ENCODE measurements at places on chromosomes 1 and 21.

DNA sequence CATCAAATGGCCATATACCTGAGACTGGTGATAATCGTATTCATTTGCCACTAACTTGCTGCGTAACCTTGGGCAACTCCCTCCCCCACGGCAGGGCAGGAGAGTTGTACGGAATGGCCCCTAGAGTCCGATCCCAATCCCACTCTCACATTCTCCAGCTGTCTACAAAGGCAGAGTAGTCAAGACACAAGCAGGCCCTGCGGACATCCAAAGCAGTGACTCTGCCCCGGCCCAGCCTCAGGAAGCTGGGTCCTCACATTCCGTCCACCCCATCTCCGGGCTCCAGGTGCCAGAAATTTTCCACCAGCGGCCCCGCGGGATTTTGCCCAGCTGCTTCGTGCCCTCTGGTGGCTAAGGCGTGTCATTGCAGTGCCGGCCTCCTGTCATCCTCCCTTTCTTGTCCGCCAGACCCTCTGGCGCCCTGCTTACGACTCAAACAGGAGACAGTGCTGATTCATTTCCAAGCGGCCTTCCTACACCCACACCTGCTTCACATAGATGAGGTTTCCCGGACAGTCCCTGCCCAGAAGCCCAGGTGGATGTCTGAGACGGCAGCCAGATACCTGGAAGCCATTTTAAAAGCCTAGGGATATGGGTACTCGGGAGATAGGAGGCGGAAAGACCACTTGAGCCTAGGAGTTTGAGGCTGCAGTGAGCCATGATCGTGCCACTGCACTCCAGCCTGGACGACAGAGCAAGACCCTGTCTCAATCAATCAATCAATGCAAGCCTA lies 2.9 kb upstream of the S100A2 start:
- DNase-seq: peak; percentile 41

- no peak for DNase-seq
These were observed 57.1 kb downstream of the ZC3H11B start for GRCh38 chr1:219555806-219556205.

- no peak for DNase-seq
These were observed 43.0 kb upstream of the ITPKB start for GRCh38 chr1:226781937-226782609.

DNA sequence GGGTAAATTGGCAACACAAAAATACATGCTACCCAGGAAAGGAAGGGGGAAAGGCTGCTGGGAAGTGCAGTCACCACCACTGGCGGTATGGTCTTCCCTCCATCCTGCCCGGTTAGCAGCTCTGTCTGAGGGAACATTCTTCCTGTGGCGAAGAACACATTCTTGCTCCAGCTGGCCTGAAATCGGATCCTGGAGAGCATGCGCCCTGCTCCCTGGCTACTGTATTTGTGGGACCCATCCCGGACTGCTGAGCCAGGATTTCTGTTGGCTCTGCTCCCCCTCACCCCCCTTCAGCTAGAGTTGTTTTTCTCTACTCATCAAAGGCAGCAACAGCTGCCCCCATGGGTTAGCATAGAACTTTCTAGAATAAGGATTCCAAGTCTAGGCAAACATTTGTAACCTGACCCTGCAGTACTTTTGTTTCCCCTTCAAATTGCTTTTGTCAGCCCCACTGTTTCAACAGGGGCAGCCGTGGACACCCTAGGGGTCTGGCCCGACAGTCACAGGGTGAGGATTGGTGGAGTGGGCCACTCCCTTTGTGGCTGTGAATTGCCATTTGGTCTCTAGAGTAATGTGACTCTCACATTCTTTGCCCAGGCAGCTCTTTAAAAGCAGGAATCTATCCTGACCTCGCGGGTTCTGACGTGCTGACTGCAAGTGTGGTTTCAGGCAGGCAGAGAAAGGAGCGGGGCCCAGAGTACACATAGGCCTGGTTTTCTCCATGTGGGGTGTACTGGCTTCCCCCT lies 157.7 kb downstream of the TOMM20 start:
- DNase-seq: no peak

DNA sequence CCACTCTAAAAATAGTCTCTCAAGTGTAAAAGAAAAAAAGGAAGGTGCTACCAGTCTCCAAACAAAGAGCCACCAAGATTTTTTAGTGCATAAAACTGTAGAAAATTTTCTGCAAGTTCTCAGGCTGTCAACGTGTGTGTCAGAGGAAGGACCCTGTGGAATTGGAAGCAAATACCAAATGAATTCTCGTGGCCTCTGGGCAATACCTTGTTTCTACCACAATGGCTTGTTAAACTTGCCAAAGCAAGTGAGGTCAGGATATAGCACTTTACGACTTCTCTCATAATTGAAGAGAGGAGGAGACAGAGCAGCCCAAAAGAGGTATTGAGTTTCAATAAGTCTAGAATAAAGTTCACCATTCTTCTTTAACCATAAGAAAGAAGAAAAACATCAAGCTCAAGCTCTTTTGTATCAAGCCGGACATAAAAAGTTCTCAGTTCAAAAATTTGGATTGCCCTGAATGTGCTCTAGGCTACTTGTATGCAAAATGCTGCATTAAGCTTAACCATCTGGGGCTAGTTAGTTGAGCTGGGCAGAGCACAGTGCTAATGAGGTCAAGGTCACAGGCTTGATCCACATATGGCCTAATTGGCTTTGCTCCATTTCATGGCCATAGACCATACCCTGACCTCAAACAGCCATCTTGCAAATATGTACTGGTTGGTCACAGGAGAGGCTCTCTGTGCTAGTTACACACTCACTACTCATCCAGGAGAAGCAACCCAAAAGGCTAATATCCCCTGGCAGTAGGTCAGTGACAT lies 60.5 kb downstream of the TBX15 start:
- no peak for DNase-seq

DNA sequence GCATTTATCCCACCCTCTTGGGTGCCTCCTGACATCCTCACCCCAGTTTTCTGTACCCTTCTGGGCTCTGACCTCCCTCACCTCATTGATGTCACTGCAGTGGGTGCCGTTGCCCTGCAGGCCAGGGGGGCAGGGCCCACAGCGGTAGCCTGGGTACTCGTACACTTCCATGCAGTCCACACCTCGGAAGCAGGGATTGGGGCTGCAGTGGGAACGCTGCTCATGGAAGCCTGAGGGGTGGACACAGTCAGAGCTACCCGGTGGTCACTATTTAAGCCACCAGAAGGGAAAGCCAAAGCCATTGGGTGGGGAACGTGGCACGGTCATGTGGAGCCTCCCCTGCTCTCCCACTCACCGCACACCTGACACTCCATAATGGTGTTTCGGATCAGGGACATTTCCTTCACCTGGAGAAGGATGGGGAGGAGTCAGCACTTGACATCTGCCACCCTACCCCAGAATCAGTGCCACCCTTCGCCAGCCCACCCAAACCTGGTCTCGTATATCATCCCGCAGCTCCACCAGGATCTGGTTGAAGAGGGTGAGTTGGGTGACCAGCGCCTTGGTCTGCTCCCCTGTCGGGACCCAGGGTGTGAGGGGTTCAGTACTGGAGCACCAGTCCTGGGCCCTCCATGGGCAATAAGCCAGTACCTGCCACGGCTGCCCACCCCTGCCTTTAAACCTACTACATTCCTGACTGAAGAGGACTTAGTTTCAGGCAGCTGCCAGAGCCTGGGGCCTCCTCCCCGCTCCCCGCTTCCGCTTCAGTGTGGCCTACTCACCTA lies 4.8 kb downstream of the THBS3 start:
- no peak for DNase-seq

GRCh38 chr1:181133969-181134418 lies 45.5 kb downstream of the IER5 start:
- DNase-seq: no peak

- DNase-seq: no peak
These were observed 142.5 kb upstream of the HMGB4 start for GRCh38 chr1:33721301-33721815.

DNA sequence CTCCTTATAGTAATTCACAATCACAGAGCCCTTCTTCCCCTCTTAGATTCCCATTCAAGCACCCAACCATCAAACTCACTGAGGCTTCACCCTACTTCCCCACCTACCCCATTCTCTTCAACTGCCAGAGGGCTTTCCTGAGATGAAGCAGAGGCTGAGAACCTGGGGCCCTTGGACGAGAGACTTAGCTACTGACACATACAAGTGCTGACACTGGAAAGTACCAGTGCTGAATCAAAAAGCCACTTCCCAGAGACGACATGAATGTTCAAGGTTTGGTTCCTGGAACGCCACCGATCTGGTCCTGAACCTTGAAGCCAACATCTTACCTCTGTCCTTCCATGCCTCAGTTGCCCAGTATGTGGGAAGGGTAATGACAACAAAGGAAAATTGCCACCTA lies 16.6 kb upstream of the RAP1A start:
- DNase-seq: no peak

GRCh38 chr1:109912214-109912861 lies 1.7 kb downstream of the CSF1 start:
- no peak for DNase-seq

DNA sequence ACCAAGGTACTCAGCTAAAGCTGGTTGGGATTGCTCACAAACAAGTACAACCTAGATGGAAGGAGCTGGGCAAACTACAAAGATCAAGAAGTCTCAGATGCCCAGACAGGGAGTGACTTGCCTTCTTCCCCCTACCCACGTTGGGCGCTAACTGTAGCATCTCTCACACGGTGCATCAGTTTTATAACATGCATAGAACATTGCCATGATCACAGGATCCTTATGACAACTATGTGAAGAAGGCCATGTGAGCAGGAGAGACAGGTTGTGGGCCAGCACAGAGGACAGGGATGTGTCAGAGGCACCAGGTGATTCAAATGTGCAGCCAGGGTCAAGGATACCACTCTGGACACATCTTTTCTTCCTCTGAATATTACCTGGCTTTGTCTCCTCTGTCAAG lies 28.3 kb upstream of the CYP4B1 start:
- no peak for DNase-seq

DNA sequence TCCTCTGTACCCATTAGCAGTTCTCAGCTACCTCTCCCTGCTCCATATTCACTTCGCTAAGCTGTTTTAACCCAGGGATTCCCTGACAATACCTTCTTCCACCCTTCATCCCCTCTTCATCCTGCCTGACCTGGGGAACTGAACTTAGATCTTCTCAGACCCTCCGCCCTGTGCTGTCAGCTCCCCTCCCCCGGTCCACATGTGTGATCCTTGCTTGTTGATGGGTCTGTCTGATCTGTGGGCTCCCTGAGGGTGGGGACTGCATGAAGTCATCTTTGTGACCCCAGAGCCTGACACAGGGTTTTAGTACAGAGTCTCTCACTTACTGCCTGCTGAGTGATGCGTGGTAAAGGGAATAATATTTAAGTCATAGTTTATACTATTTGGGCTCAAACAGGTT lies 11.8 kb downstream of the CHAF1B start:
- no peak for DNase-seq

- no peak for DNase-seq
These were observed 995 bp upstream of the IPO13 start for GRCh38 chr1:43945674-43946235.

Measured in NCI-H1417 treated with DMSO at 0.1 percent for 48 hours (cell line).